ENCODE measurements at places on chromosomes 16 and 17.

- no peak for DNase-seq
Measured at GRCh38 chr16:74608944-74609343, 2.0 kb upstream of the GLG1 start.

GRCh38 chr17:79192503-79193351 is 118.1 kb downstream of the ENGASE start:
- peak; percentile 27 for DNase-seq

- DNase-seq = peak; percentile 36
Measured at GRCh38 chr17:59357929-59358328, 26.5 kb downstream of the YPEL2 start.

GRCh38 chr16:85037050-85037410 is 9.4 kb downstream of the KIAA0513 start:
- no peak for DNase-seq

- DNase-seq = no peak
Measured at GRCh38 chr17:43931062-43931571, 11.2 kb downstream of the PPY start.
